H54 (cell line): ENCODE measurements at places on chromosomes 4 and X.

GRCh38 chr4:165502916-165503907, 124.4 kb downstream of the CPE start:
- DNase-seq: no peak

GRCh38 chr4:181330654-181331201, 912.5 kb upstream of the TENM3 start:
- DNase-seq: no peak

- DNase-seq: no peak
These were observed 250.5 kb upstream of the GPRIN3 start for GRCh38 chr4:89558147-89558546.

DNA sequence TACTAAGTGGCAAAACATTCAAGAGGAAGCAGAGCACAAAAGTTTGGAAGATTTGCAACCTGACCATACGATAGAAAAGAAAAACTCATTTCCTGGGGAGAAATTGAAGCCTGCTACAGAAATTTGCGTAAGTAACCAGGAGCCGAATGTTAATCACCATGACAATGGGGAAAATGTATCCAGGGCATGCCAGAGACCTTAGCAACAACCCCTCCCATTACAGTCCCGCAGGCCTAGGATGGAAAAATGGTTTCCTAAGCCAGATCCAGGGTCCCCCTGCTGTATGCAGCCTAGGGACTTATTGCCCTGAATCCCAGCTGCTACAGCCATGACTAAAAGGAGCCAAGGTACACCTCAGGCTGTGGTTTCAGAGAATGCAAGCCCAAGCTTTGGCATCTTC, 472.2 kb upstream of the KLHL4 start:
- no peak for DNase-seq

- DNase-seq: no peak
These were observed 1.2 kb downstream of the GJB1 start for GRCh38 chrX:71224098-71224708.

- DNase-seq: no peak
These were observed 23.2 kb downstream of the PRPS2 start for GRCh38 chrX:12814420-12814819.

DNA sequence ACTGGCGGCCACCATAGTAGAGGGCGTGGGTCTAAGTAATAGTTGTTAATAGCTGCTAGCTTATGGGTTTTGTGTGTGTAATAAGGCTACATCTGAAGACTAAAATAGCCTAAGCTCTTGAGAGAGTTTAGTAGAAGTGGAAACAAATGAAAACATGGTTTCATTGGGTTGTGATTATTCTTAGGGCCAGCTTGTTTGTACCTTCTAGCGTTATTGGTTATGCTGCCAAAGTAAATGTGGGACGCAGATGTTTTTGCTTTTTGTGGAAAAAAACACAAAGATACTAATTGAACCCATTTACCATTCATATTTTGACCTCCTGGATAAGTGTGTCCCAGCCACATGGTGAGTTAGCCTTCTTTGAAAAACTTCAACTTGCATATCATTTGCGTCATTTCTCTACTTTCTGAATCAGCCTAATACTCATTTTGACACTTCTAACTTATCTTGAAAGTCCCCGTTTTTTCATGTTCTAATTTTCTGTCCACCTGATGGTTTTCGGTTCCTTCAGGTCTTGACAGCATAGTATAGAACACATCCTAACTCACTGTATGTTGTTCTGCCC, 305.3 kb downstream of the FRMPD4 start:
- no peak for DNase-seq

- DNase-seq: no peak
These were observed 12.7 kb upstream of the PAQR3 start for GRCh38 chr4:78951862-78952472.

DNA sequence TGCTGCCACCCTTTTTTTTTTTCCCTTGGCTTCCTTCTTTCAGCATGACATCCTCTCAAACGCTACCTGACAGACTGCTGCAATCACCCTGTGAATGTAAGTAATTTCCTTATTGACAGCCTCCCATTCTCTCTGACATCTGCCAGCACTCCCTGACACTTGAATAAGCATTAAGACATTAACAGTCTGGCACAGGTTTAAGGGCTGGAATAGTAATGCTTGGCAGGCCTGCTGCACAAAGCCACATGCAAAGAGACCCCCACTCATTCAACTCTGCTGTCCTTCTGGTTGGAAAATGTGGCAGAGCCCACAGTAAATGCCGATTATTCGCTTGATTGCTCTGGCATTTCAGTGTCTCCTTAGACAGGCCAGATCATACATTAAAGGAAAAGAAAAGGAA, 28.1 kb upstream of the RASGEF1B start:
- DNase-seq: no peak

DNA sequence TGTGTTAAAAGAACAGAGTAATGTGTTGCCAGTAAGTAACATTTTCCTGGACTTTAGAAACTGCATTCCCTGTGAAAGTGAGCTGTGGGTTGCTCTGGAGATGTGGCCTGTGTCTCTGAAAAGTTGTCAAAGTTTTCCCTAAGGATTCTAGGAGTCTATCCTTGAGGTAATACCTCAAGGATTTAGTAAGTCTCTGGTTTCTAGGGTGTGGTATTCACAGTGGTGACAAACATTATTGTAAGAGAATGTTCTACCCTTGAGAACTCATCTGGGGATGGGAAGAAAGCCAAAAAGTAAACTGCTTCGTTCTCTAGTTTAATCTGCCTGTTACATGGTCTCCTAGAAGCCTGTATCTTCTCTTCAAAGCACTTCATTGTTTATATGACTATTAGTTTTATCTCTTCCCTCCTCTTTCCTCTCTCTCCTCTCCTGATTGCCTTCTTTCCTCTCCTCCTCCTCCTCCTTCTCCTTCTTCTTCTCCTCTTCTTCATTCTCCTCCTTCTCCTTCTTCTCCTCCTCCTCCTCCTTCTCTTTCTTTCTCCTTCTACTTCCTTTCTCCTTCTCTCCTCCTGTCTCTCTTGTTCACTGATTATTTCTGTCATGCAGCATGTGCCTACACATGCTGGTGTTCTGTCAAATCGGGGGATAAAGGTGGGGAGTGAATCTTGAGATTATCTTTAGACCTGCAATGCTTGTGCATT, 321.3 kb downstream of the PTTG2 start:
- DNase-seq: no peak

- no peak for DNase-seq
These were observed 253.2 kb upstream of the AR start for GRCh38 chrX:67290489-67291220.

- DNase-seq: no peak
These were observed 330.6 kb upstream of the F9 start for GRCh38 chrX:139199933-139200332.

DNA sequence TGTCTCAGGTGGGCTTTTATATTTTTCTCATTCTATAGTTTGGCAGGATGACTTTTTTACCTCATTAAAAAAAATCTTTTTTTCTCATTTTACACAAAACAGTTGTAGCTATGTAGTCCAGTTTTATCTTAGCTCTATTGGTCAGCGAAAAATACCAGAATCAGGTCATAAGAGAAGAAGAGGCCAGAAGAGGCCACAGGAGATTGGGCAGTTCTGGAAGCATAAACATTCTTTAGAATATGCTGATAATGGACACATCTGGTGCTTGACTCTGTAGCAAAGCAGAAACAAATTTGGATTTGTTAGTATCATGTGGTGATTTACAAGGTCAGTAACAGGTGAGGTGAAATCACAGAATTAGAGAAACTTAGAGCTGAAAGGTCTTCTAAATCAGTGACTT, 66.6 kb upstream of the ARHGAP24 start:
- no peak for DNase-seq

DNA sequence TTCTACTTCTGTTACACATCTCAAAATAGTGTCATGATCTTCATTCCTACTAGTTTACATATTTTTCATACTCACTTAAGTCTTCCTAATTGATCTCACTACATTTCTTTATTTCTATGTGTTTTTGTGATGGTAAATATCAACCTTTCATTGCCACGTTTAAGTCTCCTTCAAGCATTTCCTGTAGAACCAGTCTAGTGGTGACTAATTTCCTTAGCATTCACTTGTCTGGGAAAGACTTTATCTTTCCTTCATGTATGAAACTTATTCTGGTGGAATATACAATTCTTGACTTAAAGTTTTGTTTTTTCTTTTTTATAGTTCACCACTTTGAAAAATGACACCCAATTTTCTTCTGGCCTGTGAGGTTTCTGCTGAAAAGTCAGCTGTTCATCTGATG, 181.4 kb upstream of the NEIL3 start:
- no peak for DNase-seq

GRCh38 chrX:34382416-34382815, 250.3 kb upstream of the FAM47A start:
- no peak for DNase-seq

GRCh38 chr4:68963374-68963773, 11.8 kb upstream of the UGT2A3 start:
- no peak for DNase-seq

DNA sequence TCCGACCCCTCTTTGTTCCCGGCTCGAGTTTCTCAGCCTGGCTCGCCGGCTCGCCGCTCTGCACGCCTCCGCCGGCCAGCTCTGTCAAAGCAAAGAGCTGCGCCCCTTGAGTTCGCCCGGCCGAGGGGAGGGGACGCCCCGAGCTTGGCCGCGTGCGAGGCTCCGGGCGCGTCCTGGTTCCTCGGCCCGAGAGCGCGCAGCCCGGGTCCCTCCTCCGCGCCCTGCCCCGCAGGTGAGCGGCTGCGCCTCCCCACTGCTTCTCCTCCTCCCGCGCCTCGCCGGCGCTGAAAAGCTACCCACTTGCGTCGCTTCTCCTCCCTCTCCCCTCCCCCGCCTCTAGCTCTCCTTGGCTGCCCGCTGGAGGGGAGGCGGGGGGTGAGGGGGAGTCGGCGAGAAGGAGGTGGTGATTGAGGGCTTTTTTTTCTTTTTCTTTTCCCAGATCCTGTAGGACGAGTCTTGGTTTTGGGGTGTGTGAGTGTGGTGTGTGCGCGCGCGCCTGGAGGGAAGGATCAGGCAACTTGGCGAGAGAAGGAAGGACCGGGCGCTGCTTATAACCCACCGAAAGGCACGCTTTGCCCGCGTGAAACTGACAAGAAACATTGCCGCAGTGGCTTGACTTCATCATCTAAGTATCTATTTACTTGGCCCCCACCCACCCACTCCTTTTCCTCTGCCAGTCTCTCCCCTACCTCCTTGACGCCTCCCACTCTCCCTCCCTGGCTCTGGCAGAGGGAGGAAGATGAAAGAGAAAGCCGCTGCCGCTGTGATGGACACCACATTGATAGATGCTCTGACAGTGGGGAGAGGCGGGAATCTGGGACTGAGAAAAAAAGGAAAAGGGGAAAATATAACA, at the start of gene LEF1:
TSS of gene LEF1 (minus strand) at position 262 of the 853 bp plus-strand sequence. CDS start 1,165 bp downstream, outside the sequence.
- no peak for DNase-seq

DNA sequence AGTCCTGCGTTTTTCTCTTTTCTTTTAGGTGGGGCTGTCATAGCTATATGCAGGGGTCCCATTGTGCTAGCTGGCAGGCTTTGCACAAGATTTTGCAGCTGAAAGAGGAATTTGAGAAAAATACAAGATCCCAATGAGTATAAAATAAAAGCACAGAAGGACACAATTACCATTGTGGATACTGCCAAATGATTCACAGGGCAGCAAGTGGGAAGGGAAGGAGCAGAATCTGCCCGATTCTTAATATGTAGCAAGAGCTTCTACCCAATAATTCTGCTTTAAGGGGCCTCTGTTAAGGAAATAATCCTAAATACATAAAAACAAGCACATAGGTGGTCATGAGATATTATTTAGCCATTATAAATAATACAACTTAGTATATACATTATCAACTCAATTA, 25.9 kb upstream of the ING2 start:
- DNase-seq: no peak

- no peak for DNase-seq
These were observed 253.8 kb upstream of the DMD start for GRCh38 chrX:33465137-33465536.

DNA sequence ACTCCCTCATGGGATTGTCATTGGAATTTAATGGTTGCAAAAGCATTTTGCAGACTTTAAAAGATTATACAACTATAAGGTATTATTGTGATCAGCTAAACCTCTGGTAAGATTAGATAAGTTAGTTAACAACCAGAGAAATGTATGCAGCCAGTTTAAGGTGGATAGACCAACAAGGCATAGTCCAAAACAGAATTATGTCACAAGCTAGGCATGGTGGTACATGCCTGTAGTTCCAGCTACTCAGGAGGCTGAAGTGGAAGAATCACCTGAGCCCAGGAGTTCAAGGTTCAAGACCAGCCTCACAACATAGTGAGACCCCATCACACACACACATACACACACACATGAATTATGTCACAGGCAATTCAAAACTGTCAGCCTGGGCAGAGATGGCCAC, 54.7 kb upstream of the KLHL13 start:
- no peak for DNase-seq

DNA sequence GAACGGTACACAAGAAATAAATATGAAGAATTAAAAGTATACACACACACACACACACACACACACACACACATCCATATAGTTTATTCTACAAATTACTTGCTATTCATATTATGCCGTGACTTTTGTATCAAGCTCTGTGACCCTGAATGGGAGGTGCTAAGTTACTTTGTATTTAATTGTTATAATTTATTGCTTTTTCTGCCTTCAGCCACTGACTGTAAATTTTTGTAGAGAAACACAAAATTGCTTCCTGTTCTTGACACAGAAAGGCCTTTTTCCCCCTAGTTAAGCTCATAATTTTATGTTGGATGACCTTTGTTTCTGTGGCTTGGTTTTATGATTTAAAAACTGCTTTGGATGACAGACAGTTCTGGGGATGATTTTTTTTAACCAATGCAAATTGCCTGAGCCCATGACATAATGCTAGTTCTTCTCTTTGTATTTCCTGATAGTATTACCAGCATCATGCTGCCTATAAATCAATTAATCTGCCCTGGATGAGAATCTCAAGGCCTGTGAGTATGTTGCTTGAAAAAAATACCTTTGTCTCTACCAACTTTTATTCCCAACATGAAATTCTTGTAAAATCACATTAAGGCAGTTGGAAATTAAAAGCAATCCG, 140.0 kb downstream of the FMR1NB start:
- no peak for DNase-seq

- no peak for DNase-seq
These were observed 2440.0 kb downstream of the PCDH7 start for GRCh38 chr4:33160126-33160525.

GRCh38 chrX:150514462-150514861, 54.0 kb upstream of the MTM1 start:
- no peak for DNase-seq

DNA sequence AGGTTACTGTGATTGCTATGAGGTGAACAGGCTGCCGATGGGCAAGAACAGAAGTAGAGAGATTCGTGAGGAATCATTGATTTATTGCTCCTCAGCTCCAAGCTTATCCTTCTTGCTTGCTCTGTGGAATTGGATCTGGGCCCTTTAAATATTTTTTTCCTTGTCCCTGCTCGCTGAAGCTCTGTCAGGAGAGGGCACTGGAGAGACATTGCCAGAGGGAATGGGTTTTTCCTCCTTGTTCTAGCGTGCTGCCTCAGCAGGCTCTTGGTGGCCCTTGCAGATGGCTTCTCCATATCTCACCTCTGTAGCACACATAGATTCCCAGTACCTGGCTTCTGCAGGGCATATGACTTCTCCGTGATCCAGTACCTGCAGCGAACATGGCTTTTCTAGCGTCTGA, 67.4 kb downstream of the CNGA2 start:
- DNase-seq: no peak

GRCh38 chrX:42541554-42541953, 236.4 kb downstream of the PPP1R2C start:
- DNase-seq: no peak
